ENCODE measurements at places on chromosomes 3 and 15.

DNA sequence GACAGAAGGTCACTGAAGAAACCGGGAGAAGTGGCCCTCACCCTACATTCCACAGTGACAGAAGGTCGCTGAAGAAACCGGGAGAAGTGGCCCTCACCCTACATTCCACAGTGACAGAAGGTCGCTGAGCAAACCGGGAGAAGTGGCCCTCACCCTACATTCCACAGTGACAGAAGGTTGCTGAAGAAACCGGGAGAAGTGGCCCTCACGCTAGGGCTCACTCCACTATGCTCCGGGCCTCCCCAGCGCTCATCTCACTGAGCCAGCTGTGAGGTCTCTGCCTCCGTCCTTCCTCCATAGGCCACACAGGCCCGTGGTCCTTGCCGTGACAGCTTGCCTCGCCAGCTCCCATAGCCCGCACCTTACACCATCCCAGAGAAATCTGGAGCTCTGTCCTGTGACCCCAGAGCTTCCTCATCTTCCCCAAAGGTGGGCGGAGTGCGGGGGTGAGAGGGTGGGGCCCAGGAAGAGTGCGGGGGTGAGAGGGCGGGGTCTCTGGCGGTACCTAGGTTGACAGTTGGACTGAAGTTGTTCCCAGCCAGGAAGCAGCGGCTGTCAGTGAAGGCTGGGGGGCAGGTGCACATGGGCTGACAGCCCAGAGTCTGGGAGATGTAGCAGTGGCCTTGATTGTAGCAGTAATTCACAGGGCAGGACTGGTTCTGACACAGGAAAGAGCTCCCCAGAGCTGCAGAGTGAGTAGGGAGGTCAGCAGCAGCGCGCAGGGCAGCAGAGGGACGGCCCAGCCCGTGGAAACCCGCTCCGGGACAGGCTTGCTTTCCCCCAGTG is 32.0 kb downstream of the MUC20 start:
- no peak for DNase-seq

- no peak for DNase-seq
Measured at GRCh38 chr15:76787273-76787672, 117.9 kb downstream of the SCAPER start.

- no peak for DNase-seq
Measured at GRCh38 chr15:52804526-52805081, 14.5 kb upstream of the ONECUT1 start.

DNA sequence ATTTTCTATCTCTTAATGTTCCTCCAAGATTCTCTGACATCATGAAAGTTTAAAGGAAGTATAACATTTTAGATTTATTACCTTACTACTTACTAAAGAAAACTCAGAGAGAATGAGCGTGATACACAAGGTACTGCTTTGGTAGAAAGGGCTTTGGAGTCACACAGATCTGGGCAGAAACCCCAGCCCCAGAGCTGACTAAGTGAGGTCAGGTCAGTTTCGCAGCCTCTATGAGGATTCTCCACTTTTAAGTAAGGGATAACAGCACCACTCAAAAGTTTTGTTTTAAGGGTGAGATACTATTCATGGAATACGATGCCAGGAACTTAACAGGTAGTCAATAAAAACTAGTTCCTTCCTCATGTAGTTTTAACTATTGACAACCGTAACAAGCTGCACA is 76.1 kb downstream of the CLDN11 start:
- no peak for DNase-seq

DNA sequence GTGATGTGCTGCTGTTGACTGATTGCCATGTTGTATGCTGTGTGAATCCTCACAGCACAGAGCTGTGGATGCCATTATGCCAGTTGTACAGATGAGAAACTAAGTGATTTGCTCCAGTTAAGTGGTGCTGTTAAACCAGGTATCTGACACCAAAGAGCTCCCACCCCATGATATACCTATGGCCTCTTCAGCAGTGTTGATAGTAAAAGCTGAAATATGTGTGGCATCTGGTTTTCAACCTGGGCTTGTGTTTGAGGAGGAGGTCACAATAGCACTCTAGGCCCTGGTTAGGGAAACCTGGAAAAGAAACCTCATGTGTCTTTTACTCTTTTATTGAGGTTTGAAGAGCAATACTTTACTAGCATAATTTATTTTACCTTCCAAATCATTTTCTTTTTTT is 21.4 kb downstream of the RAD54L2 start:
- no peak for DNase-seq

DNA sequence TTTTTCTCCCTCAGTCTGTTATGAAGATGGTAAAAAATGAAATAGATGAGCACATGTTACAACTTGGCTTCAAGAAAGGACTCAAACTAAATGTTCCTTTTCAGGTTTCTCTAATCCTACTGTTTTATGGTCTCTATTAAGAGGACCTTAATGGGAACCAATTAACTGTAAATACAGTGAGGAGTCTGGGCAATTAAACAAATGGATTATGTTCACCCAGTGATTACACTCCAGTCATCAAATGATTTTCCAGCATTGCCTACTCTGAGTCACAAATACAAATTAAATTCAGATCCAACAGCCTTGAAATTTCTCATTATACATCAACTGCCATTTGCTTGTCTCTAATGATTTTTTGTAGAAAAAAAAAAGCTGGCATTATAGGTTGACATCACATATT is 129.2 kb downstream of the NEK10 start:
- DNase-seq: no peak

DNA sequence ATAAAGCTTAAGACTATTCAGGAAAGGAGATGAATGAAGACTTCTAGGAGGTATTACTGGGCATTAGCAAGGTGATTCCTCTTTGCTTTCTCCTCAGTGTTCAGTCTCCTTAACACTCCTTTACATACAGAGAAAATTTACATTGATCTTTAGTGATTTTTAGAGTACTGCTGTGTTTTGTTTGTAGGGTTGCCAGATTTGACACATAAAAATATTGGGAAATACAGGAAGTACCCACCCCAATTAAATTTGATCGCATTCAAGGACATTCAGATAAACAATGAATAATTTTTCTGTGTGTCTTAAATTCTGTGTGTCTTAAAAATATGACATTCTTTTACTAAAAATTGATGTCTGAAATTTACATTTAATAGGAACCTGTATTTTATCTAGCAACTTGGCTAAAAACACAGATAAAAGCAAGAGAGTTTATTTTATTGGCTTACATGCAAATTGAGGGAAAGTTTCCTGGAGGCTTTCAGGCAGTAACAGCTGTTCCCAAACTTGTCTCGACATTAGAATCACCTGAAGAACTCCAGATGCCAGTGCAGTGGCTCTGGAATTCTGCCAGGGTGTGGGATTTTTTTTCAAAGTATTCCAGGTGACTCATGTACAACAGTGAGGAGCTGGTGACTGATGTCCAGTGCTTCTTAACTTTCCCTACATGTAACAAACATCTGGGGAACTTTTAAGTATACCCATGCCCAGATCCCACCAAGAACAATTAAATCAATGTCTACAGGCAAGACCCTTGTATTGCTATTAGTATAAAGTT is 23.4 kb upstream of the PLOD2 start:
- no peak for DNase-seq

DNA sequence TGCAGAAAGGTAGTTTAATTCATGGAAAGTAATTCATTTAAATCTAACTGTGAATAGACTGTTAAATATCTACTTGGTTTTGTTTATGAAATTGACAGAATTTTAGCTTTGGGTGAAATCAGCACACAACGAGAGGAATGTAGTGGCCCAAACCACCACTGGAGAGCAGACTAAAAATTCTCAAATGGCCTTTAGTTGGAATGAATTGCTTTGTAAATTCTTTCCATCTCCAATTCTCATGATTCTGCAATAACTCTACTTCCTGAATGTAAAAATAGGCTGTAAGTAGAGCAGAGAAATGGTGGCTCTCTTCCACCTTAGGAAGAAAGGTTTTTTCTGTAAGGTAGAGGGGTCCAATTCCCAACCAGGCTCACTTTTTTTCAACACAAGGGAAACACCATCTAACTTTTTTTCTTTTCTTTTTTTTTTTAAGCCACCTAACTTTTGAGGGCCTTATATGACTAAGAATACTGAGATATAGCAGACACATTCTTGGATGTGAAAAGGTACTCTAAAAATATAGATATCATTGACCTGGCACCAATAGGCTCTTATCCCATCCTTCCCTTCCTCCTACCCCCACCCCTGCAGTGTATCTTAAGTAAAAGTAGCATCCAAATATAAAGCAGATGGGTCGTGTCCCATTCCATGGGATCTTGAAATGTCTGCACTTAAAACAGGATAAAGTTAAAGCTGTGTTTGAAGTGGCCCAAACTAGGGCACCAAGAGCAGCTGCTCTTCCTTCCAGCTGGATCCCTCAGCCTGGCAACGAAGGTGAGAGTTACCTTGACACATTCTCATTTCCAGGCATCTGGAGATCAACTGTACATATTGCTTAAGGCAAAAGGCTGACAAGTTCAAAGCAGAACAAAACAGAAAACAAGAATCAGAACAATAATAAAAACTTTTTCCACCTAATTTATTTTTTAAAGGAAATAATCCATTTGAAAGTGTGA is 194.1 kb downstream of the TPRG1 start:
- no peak for DNase-seq

- peak; percentile 97 for DNase-seq
Measured at GRCh38 chr15:73950831-73951561, 24.7 kb downstream of the LOXL1 start.

GRCh38 chr15:101326026-101326315 is 30.9 kb upstream of the SNRPA1 start:
- DNase-seq: no peak

GRCh38 chr3:170222647-170223541 is 670 bp downstream of the PRKCI start:
- no peak for DNase-seq

DNA sequence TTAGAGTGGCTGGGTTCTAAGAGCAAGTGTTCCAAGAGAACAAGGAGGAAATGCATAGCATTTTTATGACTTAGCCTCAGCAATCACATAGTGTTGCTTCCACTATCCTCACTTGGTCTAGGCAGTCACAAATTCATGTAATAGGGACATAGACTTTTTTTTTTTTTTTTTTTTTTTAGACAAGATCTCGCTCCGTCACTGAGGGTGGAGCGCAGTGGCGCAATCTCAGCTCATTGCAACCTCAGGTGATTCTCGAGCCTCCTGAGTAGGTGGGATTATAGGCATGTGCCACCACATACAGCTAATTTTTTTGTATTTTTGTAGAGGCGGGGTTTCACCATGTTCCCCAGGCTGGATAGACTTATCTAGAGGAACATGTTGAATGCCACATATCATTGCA is 4.7 kb upstream of the GNB4 start:
- no peak for DNase-seq

DNA sequence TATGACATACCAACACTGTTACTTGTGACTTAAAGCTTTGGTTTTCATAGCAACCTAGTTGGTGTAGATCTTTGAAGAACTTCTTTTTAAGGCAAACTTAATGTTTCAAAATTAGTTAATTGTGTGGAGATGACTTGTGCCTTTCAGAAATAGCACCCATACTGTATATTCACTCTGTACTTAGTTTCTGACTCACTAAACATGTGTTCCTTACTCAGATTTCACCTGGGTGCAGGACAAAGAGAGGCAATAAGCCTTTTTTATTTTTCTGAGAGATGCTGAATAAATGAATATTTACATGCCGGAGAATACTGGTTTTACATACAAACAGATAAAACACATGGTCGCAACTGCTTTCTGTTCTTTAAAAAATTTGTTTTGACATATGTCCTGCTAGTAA is 44.8 kb downstream of the SLC25A26 start:
- no peak for DNase-seq

DNA sequence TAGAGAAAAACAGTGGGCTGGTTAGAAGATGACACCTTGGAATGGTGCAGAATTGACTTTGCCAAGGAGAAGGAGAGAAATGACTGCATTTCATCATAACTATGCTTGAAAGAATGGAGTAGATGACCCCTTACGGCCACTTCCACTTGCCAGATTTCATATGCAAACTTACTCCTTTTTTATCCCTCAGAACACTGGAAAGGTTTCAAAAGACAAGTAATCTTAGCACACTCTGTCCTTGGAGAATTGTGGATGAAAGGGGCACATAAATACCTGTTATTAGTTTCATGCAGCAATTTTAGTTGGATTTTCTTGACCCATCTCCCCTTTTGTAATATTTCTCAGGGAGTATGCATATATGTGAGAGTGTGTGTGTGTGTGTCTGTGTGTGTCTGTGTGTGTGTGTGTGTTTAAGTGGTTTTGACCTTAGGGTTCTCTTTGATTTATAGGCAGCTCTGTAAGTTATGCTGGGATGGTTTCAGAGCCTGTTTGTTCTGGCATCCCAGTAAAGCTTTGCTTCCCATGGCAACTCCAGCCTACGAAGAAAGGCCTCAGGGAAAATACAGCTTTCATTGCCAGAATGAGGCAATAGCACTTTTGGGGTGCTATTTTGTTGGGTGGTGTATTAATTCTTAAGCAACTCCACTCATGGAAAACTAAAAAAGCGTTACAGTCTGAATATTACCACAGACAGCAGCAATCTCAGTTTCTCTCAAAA is 122.2 kb upstream of the TP63 start:
- DNase-seq: no peak

- DNase-seq: no peak
Measured at GRCh38 chr3:11198070-11198469, 43.8 kb downstream of the HRH1 start.

- DNase-seq: no peak
Measured at GRCh38 chr3:22685597-22685996, 517.5 kb upstream of the UBE2E2 start.

DNA sequence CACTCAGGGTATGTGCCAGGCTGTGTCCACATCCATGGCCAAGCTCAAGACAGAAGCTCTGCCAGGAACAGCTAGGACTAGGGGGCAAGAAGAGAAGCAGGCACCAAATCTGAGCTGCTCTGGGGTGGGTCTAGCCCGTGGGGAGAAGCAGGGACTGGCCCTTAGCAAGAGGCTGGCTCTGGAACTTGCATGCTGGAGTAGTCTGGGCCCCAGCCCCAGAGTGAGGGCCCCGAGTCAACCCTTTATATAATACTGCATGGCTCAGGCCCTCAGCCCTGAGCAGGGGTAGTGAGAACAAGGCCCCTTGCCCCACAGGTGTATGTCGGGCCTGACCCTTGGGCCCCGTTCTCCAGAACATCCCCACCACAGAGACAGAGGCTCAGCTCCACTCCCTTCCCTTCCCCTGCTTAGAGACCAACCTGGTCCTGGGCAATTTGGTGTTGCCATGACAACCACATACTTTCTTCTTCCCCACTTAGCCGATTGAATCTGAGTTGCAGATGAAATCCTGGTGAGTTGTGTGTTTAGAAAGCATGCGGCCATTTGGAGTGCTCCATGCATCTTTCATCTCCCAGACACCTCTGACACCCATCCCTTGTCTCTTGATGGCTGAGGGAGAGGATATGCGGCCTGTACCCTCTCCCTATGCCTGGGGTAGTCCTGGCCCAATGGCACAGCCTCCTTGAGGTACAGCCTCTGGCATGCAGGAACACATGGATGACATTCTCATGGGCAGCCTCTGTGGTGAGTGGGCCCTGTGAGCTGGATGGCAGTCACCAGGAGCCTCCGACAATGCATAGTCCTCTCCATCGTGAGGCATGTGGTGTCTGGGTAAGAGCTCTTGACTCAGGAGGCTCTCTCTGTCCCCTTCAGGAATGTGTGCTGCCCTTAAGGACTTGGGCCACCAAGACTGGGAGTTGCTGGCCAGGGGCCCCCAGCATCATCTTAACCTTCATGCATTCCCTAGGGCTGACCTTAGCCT is 29.2 kb upstream of the SFMBT1 start:
- DNase-seq: no peak

Data from osteocyte (in vitro differentiated cells).